ENCODE measurements at places on chromosomes 11 and 22.

GRCh38 chr22:41446057-41446501 lies 522 bp downstream of the TOB2 start:
- DNase-seq = no peak

DNA sequence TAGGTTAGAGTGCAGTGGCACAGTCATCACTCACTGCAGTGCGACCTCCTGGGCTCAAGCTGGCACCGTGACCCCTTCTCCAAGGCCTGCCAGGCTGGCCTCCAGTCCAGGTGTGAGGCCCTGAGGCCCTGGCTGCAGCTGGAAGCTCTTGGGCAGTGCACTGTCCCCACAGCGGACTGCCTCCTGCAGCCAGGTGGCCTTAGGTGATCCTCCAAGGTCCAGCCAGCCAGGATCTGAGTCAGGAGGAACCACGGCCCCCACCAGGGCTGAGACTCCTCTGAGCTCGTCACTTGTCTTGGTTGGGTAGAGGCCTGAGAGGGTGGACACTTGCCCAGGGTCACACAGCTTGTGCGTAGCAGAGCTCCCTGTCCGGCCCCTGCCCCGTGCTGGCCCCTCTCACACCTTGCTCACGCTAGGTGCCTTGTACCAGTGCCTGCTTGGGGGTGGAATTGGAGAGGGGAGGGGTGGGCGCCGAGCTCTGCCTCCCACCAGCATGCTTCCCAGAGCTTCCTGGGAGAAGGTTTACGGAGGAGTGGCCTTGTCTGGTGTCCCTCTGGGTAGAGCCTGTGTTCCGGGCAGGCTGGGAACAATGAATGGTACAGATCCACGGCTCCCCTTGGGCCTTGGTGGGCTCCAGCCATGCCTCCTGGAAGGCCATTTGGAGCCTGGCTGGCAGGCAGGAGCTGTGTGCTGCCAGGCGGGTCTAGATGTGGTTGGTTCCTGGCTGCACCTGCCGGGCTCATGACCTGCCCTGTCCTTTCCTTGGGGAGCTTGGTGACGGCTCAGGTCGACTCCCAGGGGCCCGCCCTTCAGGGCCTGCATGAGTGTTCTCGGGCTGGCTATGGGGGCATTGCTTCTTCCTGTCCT lies 20.6 kb downstream of the KCNQ1 start:
- DNase-seq = no peak

DNA sequence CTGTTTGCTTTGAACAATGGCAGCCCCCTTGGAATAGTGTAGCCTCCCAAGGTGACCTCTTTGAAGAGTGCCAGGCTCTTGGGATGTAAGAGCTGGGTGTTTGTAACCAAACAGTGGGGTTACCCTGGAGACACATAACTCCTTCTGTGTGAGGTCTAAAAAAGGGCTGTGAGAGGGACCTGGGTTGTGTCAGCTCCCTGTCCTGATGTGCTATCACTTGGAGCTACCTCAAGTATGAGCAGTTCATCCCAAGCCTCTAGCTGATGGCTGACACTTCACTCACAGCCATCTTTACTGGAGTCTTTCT lies 40.2 kb downstream of the TSPAN18 start:
- DNase-seq = no peak

GRCh38 chr11:121464352-121464946 lies 11.7 kb upstream of the SORL1-AS1 start:
- DNase-seq = peak; percentile 88

DNA sequence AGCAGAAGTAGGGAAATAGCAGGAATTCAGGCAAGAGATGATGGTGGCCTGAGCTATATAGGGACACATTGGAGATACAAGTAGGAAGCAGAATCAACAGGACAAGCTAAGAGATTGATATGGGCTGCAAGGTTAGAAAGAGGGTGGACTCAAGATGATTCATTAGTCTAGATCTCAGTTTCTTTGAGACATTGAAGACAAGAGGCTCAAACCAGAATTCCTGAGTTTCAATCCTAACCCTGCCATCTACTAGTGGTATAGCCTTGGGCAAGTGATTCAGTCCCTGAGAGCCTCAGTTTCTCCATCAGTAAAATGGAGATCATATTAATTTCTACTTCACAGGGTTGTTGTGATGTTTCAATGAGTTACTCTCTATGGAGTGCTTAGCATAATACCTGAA lies 53.1 kb upstream of the NAV2 start:
- DNase-seq = no peak

DNA sequence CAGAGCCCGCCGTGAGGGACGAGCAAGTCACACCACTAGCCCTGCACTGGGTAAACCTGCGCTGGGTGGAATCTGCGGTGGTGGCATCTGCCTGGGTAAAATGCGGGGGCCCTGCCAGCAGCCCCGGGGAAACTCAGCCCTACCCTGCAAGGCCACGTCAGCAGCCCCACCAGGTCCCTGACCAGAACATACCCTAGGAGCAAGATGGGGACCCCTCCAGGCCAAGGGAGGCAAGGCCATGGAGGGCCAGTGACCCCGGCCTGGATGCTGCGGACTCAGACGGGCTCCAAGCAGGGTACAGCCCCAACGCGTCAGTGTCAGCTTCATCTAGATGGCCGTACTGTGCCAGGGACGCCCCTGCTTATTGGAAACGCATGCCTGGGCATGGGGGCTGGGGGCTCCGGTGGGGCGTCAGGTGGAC lies 26.3 kb downstream of the TOLLIP start:
- no peak for DNase-seq

GRCh38 chr11:94749369-94749768 lies 18.8 kb upstream of the AMOTL1 start:
- no peak for DNase-seq

DNA sequence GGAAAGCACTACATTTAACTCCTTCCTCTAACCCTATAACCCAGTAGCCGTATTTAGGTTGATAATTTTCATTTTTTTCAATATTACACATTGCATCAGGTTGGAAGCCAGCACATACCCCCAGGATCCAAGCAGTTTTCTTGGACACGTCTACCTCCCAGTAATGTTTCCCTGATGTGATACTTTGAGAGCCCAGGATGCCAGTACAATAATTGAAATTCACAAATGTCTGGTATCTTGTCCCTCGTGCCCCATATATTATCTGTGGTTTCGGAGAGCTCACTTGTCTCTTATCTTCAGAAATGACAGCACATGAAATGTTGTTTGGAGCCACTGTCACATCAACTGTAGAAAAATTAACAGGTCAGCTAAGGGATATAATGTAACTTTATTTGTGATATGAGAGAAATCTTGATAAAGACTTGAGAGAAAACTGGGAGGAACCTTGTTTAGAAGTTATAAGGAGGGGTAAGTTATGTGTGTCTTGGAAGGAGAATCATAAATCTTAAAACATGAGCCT lies 19.8 kb downstream of the TRIM5 start:
- no peak for DNase-seq

All from ELF-1 (cell line).